Heart right ventricle (tissue), 16 donors: ENCODE measurements at places on chromosomes 2 and 18. TPM values are rescaled to one million over a fixed set of nuclear protein-coding genes. Genes with fewer than 3 reads are reported as not detected.
A peak's percentile ranks its signal among the peaks of the same experiment; 100 is the strongest.

The C2orf92 gene
- 2.6 TPM for total RNA-seq

GRCh38 chr2:235904585-235904931 is 263.6 kb downstream of the GBX2 start:
- DNase-seq = no peak

The RBM44 gene
- total RNA-seq = 0.36 TPM

- DNase-seq = no peak
Measured at GRCh38 chr2:128777196-128778035, 458.7 kb upstream of the HS6ST1 start.

DNA sequence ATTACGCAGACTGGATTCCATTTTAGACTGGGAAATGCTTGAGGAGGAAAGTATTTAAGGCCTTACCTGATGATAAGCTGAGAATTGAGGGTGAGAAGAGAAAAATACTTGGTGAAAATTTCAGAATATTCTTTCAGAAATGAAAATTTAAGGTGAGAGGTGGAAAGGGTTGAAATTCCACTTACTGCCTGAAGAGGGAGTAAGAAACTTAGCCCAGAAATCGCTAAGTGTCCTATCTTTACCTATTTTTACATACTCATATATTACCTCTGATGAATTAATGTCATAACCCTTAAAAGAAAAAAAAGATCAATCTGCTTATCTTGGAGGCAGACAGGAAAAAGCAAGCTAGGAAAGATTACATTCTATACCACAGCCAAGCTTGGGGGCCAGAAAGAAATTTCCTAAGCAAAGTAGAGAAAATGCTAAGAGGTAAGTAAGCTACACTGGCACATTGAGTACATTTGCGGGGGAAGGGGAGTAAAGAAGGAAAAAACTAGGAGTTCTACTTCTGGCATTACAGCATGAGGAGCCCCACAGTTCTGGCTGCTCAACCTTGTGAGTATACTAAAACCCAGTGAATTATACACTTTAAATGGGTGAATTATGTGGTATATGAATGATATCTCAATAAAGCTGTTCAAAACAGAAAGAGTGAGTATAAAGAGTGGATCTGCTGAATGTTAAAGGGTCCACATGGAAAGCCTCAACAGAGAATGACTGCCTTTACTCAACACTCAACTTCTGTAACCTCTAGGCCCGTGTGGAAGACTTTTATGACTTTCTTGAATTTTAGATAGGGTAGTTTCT is 33.8 kb downstream of the SMC6 start:
- no peak for DNase-seq

GRCh38 chr18:24055009-24055804 is 40.7 kb downstream of the TTC39C start:
- DNase-seq = no peak

The EFHD1 gene
- total RNA-seq = 19.1 TPM

DNA sequence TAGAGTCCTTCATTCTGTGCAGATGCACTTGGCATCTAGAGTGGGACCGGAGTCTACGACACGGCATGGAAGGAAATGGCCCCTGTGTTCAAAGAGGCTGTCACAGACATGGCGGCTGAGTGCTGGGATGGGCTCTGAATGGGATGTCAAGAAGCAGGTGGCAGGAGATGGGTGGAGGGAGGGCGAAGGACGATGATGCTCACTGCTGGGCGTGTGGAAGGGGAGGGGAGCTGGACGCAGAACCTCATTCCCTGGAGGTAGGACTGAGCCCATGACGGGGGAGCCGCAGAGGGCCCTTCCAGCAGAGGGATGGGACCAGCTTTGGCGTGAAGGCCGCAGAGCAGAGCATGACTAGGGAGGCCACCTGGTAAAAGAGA is 18.8 kb upstream of the ALPI start:
- no peak for DNase-seq

The RAB6D gene
- not detected for total RNA-seq

The UPP2 gene
- not detected for total RNA-seq

DNA sequence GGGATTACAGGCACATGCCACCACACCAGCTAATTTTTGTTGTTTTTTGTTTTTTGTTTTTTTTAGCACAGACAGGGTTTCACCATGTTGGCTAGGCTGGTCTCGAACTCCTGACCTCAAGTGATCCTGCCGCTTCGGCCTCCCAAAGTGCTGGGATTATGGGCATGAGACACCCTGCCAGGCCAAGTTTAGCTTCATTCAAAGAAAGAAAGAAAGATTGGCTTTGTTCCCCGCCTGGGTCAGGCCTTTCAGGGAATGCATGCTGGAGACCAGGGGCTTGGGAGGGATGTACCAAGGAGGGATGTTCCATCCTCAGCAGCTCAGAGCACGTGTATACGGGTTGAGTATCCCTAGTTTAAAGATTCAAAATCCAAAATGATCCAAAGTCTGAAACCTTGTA is 283.0 kb downstream of the ALPK2 start:
- DNase-seq = no peak

DNA sequence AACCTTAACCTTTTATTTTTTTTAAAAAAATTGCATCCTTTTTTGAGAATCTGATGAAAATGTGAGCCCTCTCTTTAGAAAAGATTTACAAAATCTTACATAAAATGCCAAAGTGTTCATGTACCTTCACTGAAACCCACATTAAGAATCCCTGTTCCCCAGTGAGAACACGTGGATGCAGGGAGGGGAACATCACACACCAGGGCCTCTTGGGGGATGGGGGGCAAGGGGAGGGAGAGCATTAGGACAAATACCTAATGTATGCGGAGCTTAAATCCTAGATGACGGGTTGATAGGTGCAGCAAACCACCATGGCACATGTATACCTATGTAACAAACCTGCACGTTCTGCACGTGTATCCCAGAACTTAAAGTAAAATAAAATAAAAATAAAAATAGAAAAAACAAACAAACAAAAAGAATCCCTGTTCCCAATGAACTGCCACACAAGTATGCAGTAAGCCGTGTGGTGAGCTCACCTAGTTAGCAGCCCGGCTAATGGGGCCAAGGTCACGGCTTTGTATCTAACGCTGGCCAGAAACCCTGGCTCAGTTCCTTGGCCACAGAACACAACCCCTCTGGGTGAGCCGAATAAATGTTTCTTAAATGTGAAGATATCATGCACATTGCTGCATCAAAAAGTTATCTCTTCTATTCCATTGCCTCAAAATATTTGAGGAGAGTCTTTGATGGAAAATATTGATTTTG is 41.4 kb downstream of the CHST9 start:
- DNase-seq = peak; percentile 43

- peak; percentile 10 for DNase-seq
Measured at GRCh38 chr2:240463274-240463865, 27.9 kb downstream of the GPC1 start.

The SCN1A gene
- 0.13 TPM for total RNA-seq

DNA sequence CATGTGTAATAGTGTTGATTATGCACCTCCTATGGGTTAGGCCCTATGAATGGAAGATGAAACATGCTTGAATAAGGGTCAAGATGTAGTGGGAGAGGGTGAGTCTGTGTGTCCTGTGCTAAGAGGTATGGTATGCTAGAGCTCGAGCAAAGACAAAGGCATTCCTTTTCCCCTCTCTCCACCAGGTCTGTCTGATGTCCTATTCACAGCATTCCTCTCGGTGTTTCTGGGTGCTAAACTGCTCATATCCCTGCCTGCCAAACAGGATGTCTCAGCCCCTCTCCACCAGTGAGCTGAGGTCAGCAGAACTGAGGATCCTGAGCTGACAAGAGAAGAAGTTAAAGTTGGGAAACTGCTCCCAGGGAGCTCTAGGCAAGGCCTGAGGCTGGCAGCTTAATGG is 344.9 kb downstream of the TSN start:
- no peak for DNase-seq

GRCh38 chr2:3876685-3877084 is 173.3 kb downstream of the DCDC2C start:
- DNase-seq = no peak

The MYOM1 gene
- 815 TPM for total RNA-seq

DNA sequence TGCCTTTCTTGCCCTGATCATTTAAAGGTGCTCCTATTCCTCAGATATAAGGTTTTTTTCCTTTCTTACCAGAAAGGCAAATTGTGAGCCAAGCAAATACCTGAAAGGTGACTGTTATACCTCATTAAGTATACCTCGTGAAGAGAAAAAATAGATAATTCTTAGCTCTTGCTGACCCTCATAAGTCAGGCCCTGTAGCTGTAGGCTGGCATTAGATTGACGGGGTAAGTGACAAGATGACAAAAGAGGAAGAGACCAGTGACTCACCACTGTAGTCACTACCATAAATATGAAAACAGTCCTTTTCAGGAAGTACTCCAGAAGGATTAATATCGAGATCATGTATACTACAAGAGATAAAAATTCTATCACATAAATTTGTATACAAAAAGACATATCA is 104.6 kb downstream of the PTPN4 start:
- no peak for DNase-seq

The SKOR2 gene
- total RNA-seq = not detected

GRCh38 chr2:233112329-233112728 is 52.2 kb downstream of the INPP5D start:
- no peak for DNase-seq

The IFIH1 gene
- total RNA-seq = 5.0 TPM

- DNase-seq = no peak
Measured at GRCh38 chr2:176272870-176273459, 3.7 kb downstream of the MTX2 start.

- no peak for DNase-seq
Measured at GRCh38 chr2:40450066-40450795, 1.7 kb downstream of the SLC8A1 start.

DNA sequence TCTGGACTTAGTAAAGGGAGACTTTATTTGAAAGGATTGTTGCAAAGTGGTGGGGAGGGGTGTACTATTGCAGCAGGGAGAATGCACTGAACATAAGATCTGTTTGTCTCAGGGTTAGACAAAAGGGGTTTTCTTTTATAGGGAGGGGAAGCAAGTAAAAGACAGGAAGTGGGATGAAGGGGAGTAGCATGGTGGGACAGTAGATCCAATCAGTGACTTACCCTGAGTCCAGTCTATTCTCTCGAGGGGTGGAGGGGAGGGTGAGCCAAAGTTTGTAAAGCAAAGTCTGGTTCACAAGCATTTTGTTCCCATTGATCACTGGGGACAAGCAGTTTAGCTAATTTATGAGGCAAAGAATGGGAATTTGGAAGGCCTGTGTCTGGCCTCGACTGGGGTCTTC is 35.0 kb upstream of the CYP27C1 start:
- no peak for DNase-seq

DNA sequence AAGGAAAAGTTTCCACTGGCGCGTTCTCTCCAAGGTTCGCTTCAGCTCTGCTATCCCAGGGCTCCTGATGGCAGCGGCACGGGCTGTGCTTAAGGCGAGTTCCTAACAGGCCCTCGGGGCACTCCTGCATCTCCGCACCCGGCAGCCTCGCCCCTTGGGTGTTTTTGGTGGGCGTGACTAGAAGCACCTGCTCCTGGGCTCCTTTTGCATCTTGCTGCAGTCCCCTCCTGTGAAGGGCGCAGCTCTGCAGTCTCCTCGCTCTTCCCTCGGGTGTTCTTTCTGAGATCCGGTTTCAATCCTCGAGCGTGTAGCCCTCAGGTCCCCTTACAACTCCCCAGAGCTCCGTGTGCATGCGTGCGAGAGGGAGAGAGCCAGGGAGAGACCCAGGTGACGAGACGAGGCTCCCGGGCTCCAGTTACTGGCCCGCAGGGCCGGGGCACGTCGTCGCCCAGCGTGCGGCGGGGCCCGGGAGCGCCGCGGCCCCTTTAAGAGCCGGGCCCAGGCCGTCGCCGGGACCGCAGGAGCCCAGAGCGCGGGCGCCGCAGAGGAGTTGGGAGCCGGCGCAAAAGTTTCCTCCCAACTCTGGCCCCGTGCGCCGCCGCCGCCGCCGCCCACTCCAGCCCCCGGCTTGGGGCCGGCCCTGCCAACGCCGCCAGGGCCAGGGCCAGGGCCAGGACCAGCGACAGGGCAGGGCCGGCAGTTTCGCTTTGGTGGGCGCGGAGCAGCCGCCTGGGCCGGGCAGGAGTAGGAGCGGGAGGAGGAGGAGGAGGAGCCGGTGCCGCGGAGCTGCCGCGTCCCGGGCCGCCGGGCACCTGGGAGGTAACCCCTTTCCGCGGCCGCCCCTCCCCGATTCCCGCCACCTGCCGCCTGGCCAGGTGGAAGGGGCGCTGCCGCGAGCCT is at the start of gene PARD3B:
Gene PARD3B, plus strand, starts transcription at position 515 of the 900 bp plus-strand sequence. CDS start 525 bp downstream, outside the sequence.
- DNase-seq = peak; percentile 65

The MAB21L4 gene
- total RNA-seq = not detected

DNA sequence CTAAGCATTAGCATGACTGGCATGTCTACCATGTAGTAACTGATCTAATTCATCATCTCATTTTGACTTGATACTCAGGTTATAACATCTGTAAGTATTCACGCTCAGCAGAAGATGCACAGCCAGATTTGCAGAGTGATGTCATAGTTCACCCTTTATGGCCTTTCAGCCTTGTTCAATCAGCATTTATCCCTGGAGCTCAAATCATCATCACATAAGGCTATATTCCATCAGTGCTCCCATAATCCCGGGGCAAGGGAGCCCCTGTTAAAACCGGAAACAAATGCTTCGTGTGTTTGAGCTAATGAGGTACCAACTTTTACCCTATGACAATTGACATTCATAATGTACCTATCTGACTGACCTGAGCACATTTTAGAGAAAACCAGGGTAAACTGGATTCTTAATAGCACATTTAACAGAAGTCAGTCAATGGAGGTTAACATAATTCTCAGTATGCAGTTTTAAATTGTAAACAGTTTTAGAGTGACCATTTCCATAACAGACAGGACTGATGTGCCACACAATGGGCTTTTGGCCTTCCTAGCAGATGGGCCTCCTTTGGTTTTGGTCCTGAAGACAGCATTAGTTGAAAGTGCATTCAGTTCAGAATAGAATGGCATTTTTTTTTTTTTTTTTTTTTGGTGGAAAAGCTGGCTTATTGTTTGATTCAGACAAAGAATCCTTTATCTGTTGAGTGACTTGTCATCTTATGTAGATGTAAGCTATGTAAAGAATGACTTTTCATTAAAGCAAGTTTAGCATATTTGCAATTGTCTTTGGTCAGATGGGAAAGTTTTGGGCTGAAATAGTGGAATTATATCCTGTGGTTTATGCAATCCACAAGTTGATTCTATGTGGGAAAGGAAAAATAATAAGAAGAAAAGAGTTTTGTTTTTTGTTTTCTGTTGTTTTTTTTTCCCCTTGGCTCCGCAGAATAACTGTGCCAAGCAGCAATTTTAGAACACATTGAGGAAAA is 866.0 kb upstream of the ACVR2A start:
- DNase-seq = no peak

DNA sequence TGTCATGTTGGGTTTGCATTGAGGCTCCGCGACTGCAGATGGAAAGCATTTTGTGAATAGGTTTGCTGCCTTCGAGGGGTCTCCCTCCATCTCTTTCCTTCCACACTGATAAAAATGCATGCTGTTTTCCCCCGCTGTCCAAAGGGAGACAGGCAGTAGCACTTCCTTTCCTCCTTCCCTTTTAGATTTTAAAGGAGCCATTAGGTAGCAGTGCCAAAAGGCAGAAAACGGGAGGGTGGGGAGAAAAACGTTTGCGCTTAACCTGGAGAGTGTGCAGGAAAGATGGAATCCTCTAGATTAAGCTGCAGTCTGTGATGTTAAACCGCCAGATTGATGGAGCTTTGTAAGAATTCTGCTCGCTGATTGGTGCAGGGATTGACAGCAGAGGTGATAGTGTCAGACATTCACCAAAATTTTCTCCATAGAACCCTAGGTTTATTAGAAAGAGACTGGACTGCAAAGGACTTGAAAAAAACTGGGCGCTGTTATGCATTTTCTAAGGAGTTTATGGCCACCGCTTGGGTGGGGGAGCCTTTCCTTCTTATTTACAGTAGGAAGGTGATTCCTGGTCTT is 688 bp downstream of the MAPRE2 start:
- no peak for DNase-seq
